Large intestine (tissue), 12 donors: ENCODE measurements at places on chromosomes 3 and 15. TPM values are rescaled to one million over a fixed set of nuclear protein-coding genes. Genes with fewer than 3 reads are reported as not detected.
A peak's percentile ranks its signal among the peaks of the same experiment; 100 is the strongest.

Gene COL8A1
- polyA plus RNA-seq = 6.6 TPM

Gene UROC1
- polyA plus RNA-seq = 0.06 TPM

Gene IL17RE
- polyA plus RNA-seq = 60.9 TPM

GRCh38 chr15:73051807-73052652 is at the start of gene NEO1:
NEO1 (plus strand) TSS chr15:73052463; CDS start chr15:73052676, 213 bp downstream.
- H3K27me3 ChIP-seq = no peaks in the 10 kb centered on the region
- peak within 1 kb of the TSS; percentile 99 for H3K27ac ChIP-seq
- H3K4me3 ChIP-seq = peak within 1 kb of the TSS; percentile 89

GRCh38 chr3:32675650-32676049 is 9.3 kb upstream of the CNOT10 start:
- H3K36me3 ChIP-seq = no peaks in the 10 kb centered on the region
- no peaks in the 10 kb centered on the region for H3K27me3 ChIP-seq
- no peak for DNase-seq
- H3K4me3 ChIP-seq = no peak overlapping the region
- H3K27ac ChIP-seq = no peak overlapping the region

GRCh38 chr3:30610702-30611368 is 4.4 kb downstream of the TGFBR2 start:
- H3K4me1 ChIP-seq = peaks cover 5% of the 10 kb centered on the region
- no peak for DNase-seq
- H3K4me3 ChIP-seq = no peak overlapping the region
- H3K27ac ChIP-seq = no peak overlapping the region
- no peaks in the 10 kb centered on the region for H3K27me3 ChIP-seq

DNA sequence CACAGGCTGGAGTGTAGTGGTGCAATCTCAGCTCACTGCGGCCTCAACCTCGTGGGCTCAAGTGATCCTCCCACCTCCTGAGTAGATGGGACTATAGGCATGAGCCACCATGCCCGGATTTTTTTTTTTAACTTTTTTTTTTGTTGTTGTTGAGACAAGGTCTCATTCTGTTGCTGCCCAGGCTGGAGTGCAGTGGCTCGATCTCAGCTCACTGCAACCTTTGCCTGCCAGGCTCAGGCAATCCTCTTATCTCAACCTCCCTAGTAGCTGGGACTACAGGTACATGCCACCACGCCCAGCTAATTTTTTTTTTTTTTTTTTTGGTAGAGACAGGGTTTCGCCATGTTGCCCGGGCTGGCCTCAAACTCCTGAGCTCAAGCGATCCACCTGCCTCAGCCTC is 64.1 kb downstream of the NOX5 start:
- no peak for DNase-seq
- H3K36me3 ChIP-seq = no peaks in the 10 kb centered on the region
- H3K4me1 ChIP-seq = peaks cover 17% of the 10 kb centered on the region
- H3K27ac ChIP-seq = no peak overlapping the region
- H3K27me3 ChIP-seq = no peaks in the 10 kb centered on the region
- H3K4me3 ChIP-seq = no peak overlapping the region

DNA sequence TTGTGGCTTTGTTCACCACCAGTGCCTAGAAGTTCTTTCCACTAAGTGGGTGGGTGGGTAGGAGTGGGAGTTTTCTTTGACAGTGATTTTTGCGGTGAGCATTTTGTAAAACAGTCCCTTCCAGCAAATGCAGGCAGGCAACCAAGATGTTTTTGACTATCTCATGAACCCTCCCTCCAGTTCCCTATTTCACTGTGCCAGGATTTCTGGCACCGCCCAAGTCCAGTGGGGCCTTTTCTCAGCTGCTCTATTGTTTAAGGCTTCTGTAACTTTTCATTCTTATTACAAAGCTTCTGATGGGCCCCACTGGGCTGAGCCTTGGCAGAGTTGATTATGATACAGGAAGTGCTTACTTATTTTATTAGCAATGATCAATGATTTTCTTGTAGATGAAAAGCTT is 236.0 kb downstream of the EDEM1 start:
- no peak overlapping the region for H3K4me3 ChIP-seq
- H3K36me3 ChIP-seq = no peaks in the 10 kb centered on the region
- no peaks in the 10 kb centered on the region for H3K27me3 ChIP-seq
- no peaks in the 10 kb centered on the region for H3K4me1 ChIP-seq
- no peak overlapping the region for H3K27ac ChIP-seq

DNA sequence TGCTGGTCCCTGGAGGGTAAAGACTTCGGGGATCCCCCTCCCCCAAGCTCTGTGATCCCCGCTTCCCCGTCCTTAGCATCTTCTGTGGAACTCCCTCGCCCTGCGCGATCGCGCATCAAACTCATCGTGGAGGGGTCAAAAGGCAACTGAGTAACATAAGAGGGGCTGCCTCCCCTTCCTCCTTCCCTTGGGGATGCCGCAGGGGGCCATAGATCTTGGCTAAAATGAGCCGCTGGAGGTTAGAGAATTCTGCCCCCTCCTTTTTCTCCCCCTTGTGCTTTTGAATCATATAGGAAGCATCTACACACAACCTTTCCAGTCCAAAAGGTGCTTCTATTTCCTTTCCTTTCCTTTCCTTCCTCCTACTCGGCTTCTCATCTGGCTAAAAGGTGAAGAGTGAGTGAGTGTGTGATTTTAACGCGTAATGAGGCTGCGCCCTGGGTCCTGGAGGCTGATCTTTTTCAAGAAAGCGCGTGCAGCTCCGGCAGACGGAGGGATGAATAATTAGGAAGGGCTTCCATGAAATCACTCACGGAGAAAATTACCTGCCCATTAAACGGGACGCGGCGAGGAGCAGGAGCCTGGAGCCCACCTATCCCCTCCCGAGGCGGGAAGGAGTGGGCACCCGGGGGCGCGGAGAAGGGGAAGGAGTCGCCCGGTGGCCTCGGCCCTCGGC is 831 bp upstream of the ROBO2 start:
- peak overlapping the region; percentile 58 for H3K27ac ChIP-seq
- H3K4me1 ChIP-seq = peaks cover 6% of the 10 kb centered on the region
- no peaks in the 10 kb centered on the region for H3K36me3 ChIP-seq
- DNase-seq = no peak
